ENCODE measurements at places on chromosomes 5 and 9.

GRCh38 chr9:14993901-14994554, 83.8 kb upstream of the FREM1 start:
- DNase-seq = no peak

GRCh38 chr9:122356627-122357026, 14.2 kb upstream of the PTGS1 start:
- no peak for DNase-seq

- no peak for DNase-seq
Observed at GRCh38 chr5:106171708-106172107, 1499.0 kb downstream of the EFNA5 start.

GRCh38 chr5:116605310-116606070, 30.9 kb upstream of the SEMA6A start:
- DNase-seq = no peak

DNA sequence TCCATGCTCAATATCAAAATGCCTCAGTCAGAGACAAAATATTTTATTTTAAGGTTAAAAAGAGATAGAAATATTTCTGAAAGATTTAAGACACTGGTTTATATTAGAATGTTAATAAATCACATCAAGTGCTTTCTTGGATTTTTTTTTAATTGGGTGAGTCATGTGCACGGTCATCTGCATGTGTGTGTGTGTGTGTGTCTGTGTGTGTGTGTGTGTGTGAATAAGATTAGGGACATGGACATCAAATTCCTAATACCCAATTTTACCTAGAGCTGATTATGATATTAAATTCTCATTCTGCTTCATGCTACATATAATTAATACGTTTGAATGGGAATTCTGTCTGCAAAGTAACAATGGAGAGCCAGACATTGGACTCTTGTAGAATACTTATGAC, 122.9 kb downstream of the BASP1 start:
- no peak for DNase-seq
